Stimulated activated CD8-positive, alpha-beta memory T cell treated with anti-CD3 and anti-CD28 coated beads, Interleukin-2, amount 100 ng/mL, for 1 hour (primary cell): ENCODE measurements at places on chromosomes 11 and 22.

- no peak for DNase-seq
These were observed 199.4 kb upstream of the LUZP2 start for GRCh38 chr11:24297461-24297860.

- no peak for DNase-seq
These were observed 179.0 kb upstream of the NECTIN1 start for GRCh38 chr11:119907878-119908572.

DNA sequence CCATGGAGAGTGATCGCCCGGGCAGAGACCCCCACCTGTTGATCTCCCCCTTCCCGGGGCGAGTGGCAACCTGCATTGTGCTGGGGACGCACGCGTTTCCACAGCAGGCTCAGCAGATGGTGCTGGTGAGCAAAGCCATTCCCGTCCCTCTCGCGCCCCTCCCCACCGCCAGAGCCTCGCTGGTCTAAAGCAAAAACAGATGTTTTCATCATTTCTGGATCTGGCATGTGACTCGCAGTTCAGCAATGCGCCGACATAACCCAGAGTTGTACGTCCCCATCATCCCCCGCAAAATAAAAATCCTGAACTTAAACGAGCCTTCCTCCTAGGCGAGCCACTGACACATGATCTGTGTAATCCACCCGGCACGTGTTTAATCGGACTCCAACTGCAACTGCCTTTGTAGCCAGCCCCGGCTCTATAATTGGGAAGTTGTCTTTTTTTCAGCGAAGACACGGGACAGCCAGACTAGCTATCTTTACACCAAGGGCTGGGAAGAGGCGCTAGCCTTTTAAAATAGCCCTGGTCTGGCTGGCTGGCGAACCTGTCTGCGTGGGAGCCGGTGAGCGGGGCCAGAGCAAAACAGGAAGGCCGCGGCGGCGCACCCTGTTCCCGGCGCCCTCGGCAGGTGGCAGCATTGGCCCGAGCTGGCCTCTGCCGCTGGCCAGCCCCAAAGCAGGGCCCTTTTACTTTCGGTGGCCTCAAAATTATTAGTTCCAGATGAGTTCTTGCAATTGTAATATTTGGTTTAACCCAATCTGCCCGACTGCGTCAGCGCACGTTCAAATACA is 203.0 kb upstream of the SORL1-AS1 start:
- peak; percentile 39 for DNase-seq

DNA sequence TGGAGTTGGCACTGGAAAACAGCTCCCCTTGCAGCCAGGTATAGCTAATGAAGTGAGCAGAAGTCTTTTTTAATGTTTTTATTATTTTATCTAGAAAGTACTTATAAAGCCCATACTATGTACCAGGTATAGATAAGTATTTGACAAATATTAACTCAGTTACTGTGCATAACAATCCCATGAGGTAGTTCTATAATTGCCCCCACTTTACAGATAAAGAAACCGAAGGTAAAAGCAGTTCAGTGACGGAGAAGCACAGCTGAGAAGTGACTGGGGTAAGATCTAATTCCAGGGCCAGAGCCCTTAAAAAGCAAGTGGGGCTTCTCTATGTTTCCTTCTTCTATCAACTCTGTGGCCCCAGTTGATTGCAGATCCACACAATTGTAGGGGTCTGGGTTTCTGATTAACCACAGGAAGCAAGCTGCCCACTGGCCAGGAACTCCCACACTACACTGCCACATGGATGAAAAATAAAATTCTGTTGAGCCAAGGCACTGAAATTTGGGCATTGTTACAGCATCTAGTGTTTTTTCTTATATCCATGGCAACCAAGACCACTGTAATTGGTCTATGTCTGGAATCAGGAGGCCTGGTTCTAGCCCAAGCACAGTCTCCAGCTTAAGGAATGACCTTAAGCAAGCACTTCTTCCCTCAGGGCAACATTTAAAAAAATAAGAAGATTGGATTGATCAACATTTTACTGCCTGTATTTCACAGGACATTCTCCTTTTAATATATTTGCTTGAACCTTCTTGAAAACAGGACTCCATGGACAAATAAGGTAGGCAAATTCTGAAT is 55.3 kb upstream of the TEAD1 start:
- DNase-seq = no peak

GRCh38 chr11:12246147-12246546 is 131.2 kb upstream of the PARVA start:
- no peak for DNase-seq

- DNase-seq = no peak
These were observed 6.9 kb downstream of the NFRKB start for GRCh38 chr11:129888451-129888850.

DNA sequence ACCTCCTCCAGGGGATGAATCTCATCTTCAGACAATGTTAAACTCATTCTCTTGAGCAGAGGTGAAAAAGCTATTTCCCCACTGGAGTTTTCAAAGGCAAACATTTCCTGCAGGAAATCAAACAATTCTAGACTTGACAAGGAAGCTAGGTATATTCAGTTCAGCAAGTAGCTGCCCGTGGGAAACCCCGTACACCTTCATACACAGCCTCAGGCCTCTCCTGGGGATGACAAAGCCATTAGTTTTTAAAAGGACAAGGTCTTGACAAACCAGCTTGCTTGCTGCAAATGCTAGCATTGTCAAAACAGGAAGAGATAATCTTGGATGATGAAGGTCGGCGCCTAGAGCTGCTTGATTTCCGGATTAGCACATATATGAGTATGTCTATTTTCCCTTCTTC is 1630.8 kb upstream of the TENM4 start:
- no peak for DNase-seq

DNA sequence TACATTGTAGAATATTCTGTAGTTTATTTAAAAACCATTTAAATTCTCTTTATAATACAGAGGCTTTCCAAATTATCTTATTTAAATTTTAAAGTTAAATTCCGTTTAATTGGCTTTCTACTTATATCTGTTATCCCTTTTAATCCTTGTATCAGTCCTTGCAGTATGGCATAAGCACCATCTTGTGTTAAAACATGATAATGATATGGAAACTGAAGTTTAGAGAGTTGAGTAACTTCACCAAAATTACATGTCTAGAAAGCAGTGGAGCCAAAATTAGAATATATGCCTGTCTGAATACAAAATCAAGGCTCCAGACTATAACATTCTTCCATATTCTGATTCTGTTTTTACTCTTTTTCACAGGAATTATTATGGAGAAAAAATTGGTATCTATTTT is 57.0 kb downstream of the ANO5 start:
- no peak for DNase-seq

DNA sequence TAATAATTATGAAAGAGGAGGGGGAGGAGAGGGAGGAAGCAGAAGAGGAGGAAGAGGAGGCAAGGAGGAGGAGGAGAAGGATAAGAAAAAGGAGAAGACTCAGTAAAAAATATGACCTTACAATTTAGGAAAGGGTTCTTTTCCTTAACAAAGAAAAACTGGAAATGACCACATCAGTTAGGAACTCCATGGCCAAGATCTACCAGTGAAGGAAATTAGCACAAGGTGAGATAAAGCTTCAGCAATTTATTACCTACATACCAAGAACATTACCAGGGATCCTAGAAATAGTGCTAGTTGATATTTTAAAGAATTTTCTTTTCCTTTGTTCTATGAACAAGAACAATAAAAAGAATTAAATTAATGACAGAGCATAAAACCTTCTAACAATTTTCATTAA is 172.7 kb downstream of the LRRC4C start:
- no peak for DNase-seq

DNA sequence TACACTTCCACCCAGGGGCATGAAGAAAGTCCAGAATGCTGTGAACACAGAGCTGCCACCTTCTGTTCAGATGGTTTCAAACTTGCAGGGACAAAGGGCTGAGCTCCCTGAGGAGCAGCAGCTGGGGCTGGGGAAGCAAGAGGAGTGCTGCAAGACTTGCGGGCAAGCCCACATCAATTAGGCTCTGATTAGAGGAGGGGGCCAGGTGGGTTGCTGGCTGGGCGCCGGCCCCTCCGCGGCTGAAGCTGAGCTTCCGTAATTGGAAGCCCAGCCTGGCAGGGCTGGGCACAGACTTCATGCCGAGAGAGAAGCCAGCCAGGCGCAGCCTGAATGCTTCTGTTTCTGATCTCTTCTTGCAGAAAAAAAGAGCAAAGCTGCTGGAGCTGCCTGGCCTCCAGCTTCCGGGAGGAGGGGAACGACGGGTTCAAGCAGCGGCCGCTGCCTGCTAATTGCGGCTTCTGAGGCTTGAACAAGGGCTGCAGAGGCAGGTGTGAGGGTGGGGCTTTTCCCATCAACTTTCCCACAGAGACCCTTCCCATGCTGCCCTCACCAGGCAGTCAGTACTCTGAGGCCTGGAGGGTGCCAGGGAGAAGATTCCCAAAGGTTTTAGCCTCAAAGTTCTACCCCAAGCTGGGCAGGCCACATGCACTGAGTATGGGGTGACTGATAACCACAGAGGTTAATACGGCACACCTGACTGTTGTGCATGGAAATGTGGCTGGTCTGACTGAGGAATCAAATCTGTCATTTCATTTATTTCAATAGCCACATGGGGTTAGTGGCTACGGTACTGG is 91.1 kb upstream of the LMO1 start:
- no peak for DNase-seq

- no peak for DNase-seq
These were observed 2.7 kb downstream of the MUC5B start for GRCh38 chr11:1225386-1226225.

GRCh38 chr11:130816546-130817329 is 99.5 kb downstream of the SNX19 start:
- DNase-seq = no peak

GRCh38 chr22:45907378-45907777 is 69.6 kb downstream of the WNT7B start:
- no peak for DNase-seq

GRCh38 chr11:58914821-58915543 is 24.3 kb upstream of the GLYATL1 start:
- no peak for DNase-seq

DNA sequence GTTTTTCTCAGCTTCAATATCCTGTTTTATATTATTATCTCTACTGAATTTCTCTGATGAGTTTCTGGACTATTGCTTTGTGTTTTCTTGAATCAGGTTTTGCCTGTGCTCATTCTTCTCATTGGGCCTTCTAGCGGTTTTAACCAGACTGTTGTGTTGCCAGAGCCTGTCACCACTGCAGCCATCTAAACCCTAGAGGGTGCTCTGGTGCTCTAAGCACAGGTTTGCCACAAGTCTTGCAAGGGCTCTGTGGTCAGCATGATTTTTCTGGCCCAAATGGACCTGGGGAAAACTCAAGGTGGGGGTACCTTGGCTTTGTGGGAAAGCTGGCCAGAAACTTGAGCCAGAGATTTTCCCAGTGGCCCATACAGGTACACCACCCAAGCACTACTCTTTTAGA is 52.4 kb upstream of the TYR start:
- no peak for DNase-seq

GRCh38 chr11:132898021-132898420 is 634.3 kb downstream of the OPCML start:
- no peak for DNase-seq

DNA sequence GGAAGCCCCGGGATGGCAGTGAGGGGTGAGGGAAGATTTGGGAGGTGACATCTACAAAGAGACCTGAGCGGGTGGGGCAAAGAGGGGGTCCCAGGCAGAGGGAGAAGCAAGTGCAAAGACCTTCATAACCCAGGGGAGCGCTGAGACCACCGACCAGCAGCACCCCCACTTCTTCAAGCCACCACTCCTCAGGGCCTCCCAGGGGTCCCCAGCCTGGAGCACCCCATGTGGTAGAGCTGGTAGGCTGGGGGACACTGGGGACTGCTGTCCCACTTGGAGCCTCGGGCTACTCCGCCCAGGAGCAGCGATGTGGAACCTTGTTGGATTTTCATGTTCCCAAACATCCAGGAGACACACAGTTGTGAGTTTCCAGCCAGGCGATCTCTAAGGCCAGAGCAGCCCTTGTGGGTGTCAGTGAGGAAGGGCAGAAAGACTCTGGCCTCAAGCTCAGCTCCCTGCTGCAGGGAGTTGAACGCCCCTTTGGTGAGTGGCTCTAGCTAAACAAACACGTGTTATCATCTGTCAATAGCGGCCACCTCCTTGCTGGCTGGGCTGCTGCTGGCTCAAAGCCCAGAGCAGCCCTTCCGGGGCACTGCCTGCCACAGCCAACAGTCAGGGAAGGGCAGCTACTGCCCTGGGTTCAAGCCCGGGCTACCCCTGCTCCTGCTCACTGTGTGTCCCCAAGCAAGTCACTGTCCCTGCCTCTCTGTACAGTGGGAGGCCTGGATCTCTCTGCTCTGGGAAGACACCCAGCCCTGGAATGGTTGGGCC is 25.7 kb upstream of the CHKA start:
- no peak for DNase-seq

- DNase-seq = no peak
These were observed 109.7 kb upstream of the NARS2 start for GRCh38 chr11:78684377-78684776.

DNA sequence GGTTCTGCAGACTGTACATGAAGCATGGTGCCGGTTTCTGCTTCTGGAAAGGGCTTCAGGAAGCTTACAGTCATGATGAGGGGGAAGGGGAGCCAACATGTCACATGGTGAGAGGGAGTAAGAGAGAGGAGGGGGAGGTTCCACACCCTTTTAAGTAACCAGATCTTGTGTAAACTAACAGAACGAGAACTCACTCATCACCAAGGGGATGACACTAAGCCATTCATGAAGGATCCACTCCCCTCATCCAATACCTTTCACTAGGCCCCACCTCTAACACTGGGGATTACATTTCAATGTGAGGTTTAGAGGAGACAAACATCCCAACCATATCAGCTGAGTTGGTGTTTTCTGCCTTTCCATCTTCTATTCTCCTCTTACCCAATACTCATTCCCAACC is 83.5 kb downstream of the BDNF start:
- no peak for DNase-seq

DNA sequence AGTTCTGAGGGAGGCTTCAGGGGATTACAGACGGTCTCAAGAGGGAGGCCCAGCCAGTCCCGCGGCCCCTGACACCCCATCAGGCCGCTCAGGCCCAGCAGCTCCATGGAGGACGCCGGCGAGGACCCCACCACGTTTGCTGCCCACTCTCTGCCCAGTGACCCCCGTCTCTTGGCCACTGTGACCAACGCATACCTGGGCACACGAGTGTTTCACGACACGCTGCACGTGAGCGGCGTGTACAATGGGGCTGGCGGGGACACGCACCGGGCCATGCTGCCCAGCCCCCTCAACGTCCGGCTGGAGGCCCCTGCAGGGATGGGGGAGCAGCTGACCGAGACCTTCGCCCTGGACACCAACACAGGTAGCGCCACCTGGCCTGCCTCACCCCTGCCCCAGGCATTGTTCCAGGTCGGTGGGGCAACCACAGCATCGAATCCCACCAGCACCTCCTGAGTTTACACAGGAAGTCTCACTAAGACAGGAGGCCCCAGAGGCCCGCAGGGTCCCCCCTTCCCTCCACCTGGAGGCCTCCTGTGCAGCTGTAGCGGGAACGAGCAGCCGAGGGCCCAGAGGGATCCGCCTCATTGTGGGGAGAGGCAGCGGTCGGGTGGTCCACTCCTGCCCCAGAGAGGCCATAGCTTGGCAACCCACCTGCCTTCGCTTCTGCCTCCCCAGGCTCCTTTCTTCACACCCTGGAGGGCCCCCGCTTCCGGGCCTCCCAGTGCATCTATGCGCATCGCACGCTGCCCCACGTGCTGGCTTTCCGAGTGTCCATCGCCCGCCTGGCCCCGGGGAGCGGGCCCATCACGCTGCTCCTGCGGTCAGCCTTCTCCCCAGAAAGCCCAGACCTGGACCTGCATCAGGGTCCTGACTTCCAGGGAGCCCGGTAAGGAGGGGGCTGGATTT is 1.0 kb downstream of the PGGHG start:
- DNase-seq = no peak

GRCh38 chr11:74015919-74016684 is 7.2 kb upstream of the UCP3 start:
- no peak for DNase-seq
